NCI-H1092 (cell line): ENCODE measurements at places on chromosomes 16 and 17.

- peak; percentile 90 for DNase-seq
These were observed 47.1 kb downstream of the DNAH17 start for GRCh38 chr17:78529871-78530670.

GRCh38 chr16:76360404-76360803 is 83.2 kb downstream of the CNTNAP4 start:
- DNase-seq: no peak

GRCh38 chr17:72460711-72461110 is 339.9 kb downstream of the SOX9 start:
- no peak for DNase-seq

DNA sequence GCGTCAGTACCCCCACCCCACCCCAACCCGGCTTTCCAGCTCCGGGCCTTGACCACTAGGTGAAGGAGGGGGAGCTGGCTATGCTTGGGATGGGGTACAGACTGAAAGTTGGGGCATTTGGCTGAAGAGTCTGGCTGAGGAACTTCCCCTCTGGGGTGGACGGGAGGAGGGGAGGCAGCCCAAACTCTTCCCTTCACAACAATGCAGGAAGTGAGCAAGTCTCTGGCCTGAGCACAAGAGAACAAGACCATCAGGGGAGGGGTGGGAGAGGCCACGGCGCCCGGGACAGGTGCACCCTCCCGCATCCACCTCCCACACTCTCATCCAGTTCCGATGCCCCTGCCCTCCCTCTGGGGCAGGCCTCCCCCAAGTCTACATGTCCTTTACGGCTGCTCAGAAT is 5.6 kb downstream of the USH1G start:
- no peak for DNase-seq

DNA sequence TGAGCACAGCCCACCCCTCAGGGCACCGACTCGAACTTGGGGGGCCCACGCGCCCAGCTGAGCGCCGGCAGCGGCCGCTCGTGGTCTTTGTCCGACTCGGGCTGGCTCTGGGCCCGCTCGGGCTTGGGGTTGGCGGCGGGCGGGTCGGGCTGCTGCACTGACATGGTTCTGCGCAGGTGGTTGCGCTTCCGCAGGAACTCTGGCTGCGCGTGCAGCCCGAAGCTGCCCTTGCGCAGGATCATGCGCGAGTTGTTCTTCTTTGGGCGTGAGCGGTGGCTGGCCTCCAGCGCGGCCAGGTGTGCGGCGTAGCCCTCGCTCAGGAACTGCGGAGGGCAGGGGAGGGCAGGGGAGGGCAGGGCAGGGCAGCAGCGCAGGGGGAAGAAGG is 11.1 kb downstream of the PIMREG start:
- peak; percentile 36 for DNase-seq

DNA sequence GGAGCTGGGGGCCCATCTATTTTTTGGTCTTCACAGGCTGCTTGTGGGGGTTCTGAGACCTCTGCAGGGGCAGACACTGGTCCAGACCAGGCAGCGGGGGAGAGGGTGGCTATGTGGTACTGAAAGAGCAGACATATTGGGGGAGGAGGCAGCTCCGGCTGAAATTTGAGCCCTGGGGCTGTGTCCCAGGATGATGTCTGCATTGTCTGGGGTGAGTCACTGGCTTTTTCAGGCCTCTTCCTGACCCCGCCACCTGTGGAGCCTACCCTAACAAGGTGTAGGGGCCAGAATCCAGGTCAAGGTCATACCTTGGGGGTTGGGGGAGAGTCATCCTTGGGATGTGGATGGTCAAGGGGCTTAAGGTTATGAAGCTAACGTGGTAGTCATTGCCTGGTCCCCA is 2.4 kb downstream of the CORO6 start:
- DNase-seq: no peak

GRCh38 chr16:19621445-19621844 is 65.9 kb downstream of the VPS35L start:
- DNase-seq: no peak

DNA sequence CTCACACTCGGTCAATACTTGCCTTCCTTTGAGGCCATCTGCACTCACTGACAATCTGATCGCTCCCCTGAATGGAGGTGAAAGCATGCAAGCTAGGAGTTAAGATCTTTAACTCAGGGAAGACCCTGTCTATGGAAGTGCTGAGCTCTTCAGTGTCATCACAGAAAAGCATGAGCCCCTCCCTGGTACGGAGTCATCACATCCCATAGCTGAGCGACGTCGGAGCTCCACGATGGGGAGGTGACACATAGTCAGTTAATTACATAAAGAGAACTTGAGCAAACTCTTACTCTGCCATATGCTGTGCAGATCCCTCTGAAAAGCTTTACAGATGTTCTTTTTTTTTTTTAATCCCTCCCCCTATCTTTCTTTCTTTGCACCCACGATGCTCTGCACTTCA is 463.2 kb downstream of the WWOX start:
- DNase-seq: no peak

DNA sequence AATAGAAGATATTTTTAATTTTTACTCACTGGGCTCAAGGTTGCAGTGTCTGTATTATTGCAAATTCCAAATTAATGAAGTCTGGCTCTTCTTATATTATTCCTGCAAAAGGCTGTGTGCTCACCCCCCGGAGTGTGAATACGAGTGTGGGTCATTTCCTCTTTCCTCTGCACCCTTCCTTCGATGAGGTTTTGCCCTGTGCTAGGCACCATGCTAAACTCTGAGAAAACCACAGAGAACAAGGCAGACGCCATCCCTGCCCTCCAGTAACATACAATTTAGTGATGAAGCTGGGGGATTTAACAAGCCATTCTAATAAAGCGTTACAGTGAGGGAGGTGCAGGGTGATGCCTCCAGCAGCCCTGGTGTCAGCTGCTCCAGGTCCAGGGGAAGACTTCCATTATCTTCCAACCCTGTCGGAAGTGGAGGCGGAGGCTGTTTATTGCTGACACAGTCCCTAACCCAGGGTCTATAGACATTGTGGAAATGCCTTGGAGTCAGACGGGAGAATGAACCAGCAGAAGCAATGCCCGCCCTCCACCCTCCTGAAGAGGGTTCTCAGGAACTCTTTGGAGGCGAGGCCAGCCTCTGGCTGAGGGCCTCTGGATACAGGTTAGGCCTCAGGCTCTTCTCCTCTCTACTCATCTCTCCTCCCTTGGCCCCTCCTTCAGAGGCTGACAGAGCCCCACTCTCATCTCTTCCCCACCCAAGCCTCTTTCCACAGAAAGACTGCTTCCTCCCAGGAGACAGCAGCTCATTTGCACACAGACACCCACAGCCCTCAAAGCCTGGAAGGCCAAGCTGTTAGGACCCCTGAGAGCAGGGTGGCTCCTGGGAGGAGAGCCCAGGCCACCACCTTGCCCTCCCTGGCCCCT is 2.0 kb upstream of the ACE start:
- DNase-seq: no peak

DNA sequence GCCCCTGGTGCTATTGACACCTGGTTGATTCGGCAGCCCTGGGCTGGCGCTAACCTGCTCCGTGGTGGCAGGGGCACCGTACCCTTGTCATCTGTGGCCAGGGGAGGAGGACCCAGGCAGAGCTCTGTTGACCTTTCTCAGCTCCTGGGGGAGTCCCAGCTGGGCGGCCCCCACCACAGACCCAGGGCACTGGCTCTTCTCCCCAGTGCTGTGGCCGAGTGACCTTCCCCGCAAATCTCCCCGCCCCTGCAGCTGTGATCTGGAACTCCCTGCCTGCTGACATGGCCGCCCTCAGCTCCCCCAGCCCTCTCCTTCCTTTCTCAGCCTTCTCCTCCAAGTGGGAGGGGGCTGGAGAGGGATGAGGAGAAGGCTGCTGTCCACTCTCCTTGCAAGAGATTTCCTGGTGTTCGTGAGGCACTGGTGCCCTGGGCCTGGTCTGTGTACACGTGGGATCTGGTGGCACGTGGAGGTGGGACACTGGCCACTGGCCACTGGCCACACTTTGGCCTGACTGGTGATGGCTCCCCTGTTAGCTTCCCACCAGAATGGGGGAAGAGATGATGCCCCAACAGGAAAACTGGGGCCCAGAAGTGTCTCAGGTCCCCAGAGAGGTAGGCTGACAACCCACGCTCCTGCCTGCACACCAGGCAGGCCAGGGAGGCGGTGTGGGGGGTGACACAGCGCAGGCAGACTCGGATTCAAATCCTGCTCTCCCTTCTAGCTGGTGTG is 8.2 kb downstream of the FMNL1 start:
- no peak for DNase-seq

- DNase-seq: no peak
These were observed 26.2 kb upstream of the AXIN2 start for GRCh38 chr17:65587534-65588180.

DNA sequence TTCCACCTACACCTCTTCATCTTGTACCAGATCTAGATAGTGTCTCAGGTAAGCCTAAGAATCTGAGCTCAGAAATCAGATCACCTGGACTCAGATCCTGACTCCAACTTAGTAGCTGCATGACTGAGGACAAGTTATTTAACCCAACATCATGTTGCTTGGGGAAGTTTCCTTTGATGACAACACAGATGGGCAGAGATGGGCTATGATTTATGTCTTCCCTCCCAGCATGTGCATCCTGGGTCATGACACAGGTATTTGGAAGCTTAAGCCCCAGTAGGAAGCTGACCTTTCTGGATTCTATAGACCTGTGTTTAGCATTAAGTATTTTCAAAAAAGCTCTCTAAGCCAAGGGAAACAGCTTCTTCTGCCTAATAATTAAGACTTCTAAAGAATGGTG is 12.4 kb upstream of the HEATR6 start:
- no peak for DNase-seq

GRCh38 chr17:73932216-73932749 is 271.2 kb upstream of the RPL38 start:
- DNase-seq: no peak

DNA sequence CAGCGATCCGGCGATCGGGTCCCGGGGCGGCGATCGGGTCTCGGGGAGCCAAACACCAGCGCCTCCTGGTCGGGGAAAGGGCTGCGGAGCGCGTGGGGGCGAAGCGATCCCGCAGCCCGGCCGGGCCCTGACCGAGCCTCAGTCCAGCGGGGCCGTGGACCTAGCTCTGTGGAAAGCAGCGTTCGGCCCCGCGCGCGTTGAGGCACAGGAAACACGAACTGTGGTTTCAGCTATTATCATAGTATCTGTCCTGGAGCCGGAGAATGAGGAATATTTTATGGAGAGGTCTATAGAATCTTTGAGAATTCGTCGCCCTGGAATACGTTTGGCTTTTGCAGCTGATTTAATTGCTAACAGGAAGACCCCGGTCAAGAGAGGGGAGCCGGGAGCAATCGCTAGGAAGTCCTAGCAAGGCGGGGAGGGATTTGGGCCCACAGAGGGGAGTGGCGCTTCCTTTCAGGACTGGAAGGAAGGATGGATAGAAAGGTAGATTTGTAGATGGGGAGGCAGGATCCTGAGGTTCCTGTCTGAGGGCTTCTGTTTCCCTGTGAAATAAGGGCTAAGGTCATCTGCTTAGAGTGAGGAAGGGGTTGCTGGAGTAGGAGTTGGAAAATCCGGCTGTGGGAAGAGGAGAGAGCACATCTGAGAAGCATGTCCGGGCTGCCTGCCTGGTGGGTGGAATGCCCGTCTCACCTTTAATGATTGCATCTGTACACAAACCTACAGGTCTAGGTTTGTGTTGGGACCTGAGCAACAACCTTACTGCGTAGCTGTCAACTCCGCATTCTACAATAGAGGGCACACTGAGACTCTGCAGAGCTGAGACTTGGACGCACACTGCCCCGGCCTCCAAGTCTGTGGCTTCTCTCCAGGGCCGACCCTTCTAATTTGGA is 770 bp downstream of the CCNF start:
- no peak for DNase-seq

DNA sequence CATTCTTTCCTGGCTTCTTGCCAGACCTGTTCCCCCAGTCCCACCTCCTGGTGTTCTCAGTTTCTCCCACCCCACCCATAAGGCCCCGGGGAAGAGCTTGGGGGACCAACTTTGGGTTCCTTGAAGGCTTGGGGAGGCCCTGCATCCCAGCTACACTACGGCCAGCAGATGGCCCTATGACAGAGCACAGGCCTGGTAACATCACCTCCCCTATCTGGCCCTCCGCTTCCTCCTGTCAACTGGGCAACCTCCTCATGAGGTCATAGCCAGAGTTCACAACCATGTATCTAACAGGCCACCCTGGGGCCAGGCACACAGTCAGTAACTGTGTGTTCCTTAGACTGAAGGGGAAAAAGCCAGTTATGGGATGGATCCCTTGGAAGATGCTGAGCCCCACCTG is 31.4 kb downstream of the MYO15A start:
- DNase-seq: no peak

GRCh38 chr17:40097931-40098845 is 2.2 kb downstream of the NR1D1 start:
- DNase-seq: no peak

GRCh38 chr17:36610474-36610873 is 9.1 kb downstream of the MRM1 start:
- DNase-seq: no peak

GRCh38 chr17:34991606-34992005 is 11.3 kb downstream of the LIG3 start:
- DNase-seq: no peak
